ENCODE measurements at places on chromosomes 1 and 21. TPM values are rescaled to one million over a fixed set of nuclear protein-coding genes. Genes with fewer than 3 reads are reported as not detected.

Gene CCDC190
- total RNA-seq: not detected

Gene TMPRSS15
- 35.2 TPM for total RNA-seq

Gene NUP210L
- total RNA-seq: not detected

Gene KLHDC8A
- total RNA-seq: 0.19 TPM

Gene SPRR2F
- total RNA-seq: not detected

Gene DCDC2B
- total RNA-seq: not detected

Gene LPAR3
- 6.8 TPM for total RNA-seq

Gene CRNN
- total RNA-seq: not detected

Gene DDR2
- total RNA-seq: 102 TPM

Gene NPPA
- not detected for total RNA-seq

Gene FCGR2B
- total RNA-seq: 0.48 TPM

Gene SMPDL3B
- 0.19 TPM for total RNA-seq

Gene ZMYND12
- 0.32 TPM for total RNA-seq

Gene OSBPL9
- total RNA-seq: 77.8 TPM
